Fibroblast of skin of abdomen (primary cell): ENCODE measurements at places on chromosomes 12 and 14.

GRCh38 chr12:98439471-98439951, 75.9 kb upstream of the TMPO start:
- DNase-seq = peak; percentile 71

DNA sequence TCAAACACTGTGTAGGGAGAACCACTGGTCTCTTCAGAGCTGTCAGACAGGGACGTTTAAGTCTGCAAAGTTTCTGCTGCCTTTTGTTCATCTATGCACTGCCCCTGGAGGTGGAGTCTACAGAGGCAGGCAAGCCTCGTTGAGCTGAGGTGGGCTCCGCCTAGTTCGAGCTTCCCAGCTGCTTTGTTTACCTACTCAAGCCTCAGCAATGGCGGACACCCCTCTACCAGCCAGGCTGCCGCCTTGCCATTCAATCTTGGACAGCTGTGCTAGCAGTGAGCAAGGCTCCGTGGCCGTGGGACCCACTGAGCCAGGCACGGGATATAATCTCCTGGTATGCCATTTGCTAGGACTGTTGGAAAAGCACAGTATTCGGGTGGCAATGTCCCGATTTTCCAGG, 24.6 kb upstream of the YBX3 start:
- DNase-seq = no peak

GRCh38 chr14:22648506-22648905, 4.4 kb upstream of the OR6J1 start:
- peak; percentile 29 for DNase-seq

GRCh38 chr14:24794644-24795305, 160.8 kb upstream of the GZMB start:
- no peak for DNase-seq

DNA sequence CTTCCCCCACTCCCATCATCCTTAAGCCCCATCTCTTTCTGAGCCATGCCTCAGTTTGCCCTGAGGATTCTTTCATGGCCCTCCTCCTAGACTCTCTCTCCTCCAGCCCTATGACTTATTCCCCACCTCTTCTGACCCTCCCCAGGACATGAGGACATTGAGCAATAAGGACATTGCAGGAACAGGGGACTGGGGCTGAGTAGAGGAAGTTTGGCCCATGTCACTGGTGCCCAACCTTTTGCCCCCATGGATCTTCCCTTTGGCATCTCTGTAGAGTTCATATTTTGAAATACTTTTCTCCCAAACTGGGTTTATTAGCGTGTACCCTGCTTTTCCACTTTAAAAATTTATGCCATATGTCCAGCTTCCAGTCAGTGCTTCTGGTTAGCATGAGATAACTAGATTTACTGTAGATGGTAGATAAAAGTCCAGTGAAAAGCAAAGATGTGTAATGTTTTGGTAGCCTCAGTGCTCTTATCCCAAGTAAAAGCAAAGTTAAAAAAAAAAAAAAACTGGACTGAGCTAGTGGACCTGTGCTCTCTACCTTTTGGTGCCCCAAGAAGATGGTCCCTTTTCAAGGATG, 6.1 kb upstream of the LRP1-AS start:
- DNase-seq = no peak

GRCh38 chr14:52189325-52189724, 78.2 kb upstream of the PTGDR start:
- DNase-seq = no peak
